Amniotic stem cell (primary cell): ENCODE measurements at places on chromosomes 2 and 18.

DNA sequence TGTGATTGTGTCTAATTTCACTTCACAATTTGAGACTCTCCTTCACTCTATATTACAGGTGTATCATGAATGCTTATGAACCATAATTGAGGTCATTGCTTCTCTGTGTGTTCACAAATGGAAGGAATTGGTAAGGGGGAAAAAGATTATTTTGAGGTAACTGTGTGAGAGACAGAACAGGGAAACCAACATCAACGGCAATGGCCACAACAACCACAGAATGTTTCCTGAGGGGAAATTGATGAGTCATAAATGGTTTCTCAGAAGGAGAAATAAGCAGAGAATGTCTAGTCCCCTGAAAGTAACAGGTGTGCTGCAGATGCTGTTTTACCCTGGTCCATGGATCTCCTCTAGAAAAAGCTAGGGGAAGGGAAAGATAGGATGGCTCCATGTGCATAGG, 361.2 kb upstream of the GALNT5 start:
- no peak for DNase-seq

DNA sequence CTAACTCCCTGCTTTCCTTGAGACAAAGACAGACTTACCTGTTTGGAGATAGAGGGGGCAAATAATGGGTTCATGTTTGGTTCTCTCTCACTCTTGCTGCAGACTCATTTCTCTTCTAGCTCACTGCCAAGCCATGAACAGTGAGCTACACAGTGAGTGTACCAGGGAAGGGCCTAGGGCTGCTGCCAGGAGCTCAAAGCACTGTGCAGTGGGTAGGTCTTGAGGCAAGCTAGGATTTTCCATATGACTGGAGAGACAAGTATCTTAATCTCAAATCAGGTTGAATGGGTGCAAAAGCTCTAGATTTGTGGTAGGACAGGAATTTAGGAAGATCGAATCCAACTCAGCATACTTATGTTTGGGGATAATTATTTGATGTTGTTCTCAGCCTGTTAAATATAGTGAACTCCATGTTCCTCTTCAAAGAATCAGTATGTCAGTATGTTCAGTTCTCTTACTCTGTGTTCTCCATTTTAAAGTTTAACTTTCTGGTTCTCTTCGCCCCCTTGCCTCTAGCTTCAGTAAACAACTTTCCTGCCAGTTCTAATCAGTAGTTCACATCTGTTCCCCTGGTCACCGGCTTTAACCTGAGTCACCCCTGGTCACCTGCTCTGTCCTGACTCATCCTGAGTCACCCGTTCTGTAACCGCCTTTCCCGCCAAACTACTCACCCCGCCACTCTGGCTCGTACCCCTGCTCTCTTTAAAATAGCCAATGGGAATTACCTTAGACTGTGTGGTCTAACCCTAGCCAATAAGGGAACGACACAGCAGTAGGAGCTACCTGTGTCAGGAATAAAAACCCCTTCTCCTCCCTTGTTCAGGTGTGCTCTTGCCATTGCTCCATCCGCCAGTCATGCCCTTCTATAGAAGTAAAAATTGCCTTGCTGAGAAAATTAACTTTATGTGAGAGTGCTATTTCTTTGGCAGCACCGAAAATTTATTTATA, 21.9 kb downstream of the SLC25A52 start:
- no peak for DNase-seq

GRCh38 chr2:54497763-54498680, 41.9 kb downstream of the SPTBN1 start:
- no peak for DNase-seq

GRCh38 chr2:45496869-45497268, 114.2 kb downstream of the SRBD1 start:
- DNase-seq = no peak

DNA sequence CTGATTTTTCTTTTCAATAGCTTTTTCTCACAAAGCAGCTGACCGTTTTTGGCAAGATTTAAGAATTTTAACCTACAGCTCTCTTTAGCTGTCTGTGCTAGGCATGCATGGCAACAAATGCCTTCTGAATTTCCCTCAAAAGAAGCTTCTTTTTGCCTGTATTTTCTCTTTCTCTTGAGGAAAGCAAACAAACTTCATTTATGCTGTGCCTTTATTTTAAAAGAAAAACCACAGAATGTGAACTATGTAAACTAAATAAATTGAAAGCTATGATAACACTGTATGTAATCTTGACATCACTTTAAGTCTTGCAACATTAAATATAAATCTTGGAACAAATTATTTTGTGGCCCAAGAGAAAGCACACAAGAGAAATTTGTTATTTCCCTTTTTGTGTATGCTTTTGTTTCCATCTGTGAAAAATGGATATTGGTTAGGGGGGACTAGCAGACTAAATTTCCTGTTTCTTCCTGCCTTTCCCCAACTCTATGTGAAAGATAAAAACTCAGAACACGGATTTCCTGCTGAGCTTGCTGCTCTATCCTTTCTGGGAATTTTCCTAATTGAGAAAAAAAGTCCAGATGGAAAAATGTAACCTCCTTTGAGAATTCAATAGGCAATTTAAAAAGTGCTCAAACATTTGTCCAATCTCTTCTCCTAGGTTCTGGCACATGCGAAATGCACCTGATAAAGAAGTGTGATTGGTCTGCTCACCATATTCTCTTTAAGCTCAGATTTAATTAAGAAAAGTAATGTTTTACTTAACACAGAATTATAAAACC, 20.9 kb upstream of the TFPI start:
- no peak for DNase-seq

- DNase-seq = no peak
These were observed 254.1 kb downstream of the IKZF2 start for GRCh38 chr2:212897296-212897695.

GRCh38 chr2:226581004-226581403, 218.6 kb downstream of the IRS1 start:
- no peak for DNase-seq

- no peak for DNase-seq
These were observed 123.5 kb upstream of the PELI1 start for GRCh38 chr2:64267699-64268098.

GRCh38 chr2:55838653-55839052, 84.9 kb downstream of the EFEMP1 start:
- DNase-seq = no peak

DNA sequence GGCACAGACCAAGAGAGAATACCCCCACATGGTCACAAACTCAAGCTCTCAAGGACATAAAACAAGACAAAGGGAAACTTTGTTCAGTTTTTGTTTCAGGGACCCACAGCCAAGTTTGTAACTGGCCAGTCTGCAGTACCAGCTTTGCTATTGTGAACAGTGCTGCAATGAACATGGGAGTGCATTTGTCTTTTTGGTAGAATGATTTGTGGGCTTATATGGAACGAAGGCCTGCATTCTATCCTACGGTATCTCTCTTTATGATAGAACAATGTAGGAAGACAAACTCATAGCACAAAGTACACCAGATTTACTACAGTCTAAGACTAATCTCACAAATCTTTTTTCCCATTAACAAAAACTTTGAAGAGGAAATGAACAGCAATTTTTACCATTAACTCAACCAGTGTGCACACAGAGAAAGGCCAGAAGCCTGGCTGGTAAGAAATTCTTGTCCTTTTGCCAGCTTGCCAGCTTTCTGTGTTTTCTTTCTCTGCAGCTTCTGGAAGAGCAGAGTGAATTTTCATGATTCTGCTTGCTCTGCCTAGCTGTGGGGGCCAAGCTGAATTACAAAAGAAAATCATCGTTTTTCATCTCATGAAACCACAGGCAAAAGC, 37.1 kb upstream of the FEZ2 start:
- no peak for DNase-seq

GRCh38 chr18:80200932-80201672, 46.2 kb downstream of the PARD6G start:
- no peak for DNase-seq

GRCh38 chr2:119724656-119725485, 34.9 kb upstream of the PTPN4 start:
- DNase-seq = no peak

DNA sequence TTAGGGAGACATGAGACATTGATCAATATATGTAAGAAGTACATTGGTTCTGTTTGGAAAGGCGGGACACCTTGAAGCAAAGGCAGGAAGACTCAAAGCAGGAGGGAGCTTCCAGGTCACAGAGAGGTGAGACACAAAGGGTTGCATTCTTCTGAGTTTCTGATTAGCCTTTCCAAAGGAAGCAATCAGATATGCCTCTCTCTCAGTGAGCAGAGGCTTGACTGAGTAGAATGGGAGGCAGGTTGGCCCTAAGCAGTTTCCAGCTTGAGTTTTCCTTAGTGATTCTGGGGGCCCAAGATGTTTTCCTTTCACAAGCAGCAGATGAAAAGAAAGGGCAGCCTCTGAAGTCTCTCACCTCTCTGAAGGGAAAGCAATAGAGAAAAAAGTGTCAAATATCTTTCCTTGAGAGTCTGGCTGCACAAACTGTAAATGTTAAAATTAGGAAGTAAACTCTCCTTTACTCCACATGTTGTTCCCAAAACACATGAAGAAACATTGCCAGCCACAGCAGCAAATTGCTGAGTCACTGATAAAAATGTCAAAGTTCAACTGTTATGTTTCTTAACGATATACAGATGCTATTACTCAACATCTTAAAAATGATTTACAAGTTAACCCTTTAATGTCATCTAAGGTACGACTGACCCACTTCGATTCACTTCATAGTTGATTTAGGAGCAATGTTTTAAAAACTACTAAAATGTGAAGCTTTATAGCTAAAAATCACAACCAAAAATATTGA, 40.3 kb downstream of the CYB5A start:
- no peak for DNase-seq

DNA sequence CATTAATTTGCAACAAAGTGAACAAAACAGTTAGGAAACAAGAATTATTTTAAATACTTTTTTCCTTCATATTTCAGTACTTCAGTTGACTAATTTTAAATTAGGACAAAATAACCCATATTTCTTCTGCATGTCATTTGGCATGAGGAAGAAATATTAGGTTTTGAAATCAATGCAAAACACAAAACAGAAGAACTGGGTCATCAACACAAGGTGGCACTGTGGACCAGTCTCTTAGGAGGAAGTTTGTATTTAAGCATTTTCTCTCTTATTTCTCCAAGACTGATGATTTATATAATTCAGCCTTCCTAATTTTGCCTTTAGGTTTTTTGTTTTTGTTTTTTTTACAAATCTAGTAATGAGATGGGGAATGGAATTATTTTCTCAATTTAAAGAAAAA, 352.8 kb upstream of the KCNH7 start:
- peak; percentile 55 for DNase-seq

GRCh38 chr2:112154246-112155117, 16.3 kb downstream of the FBLN7 start:
- no peak for DNase-seq

DNA sequence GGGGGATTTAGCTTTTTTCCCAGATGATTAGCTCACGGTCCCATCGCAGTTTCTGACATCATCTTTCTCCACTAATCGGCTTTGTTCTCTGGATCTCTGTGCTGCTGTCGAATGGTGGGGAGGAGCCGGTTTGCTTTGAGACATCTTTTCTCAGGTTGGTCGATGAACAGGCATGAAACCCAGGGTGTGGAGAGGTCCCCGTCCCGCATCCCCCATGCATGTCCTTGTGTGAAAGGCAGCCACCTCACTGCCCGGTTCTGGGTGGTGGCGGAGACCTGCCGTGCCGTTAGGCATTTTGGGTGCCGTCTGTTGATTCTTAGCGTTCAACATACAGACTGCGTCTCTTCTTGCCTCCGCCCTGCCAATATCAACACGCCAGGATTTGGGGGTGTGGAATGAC, 57.8 kb downstream of the CTDP1 start:
- no peak for DNase-seq

DNA sequence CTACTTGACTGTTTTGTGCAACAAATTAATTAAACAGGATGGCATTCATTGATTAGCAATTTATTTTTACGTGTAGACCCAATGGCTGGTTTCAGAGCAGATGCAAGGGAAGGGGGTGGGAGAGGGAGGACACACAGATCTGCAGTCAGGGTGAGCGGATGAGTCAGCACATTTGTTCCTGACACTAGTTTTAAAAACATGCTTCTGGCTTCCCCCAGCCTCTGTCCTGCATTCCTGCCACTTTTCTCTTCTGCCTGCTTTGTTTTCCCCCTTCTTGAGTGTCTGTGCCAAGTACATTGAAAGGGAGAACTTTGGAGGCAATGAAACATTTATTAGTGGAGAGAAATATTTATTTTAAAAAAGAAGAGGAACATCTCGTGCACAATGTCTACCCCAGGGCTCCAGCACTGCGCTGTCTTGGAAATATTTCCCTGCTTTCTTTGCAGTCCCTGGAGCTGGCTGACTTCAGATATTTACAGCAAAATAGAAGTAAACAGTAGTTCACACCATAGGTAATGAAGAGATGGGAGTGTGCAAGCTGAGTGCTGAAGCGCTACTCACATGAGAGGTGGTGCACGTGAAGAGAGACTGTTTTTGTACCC, 52.2 kb downstream of the NRP2 start:
- no peak for DNase-seq

- peak; percentile 82 for DNase-seq
These were observed 24.5 kb downstream of the CYP27A1 start for GRCh38 chr2:218806346-218806978.

GRCh38 chr2:35714883-35715282, 640.7 kb upstream of the CRIM1 start:
- DNase-seq = no peak

DNA sequence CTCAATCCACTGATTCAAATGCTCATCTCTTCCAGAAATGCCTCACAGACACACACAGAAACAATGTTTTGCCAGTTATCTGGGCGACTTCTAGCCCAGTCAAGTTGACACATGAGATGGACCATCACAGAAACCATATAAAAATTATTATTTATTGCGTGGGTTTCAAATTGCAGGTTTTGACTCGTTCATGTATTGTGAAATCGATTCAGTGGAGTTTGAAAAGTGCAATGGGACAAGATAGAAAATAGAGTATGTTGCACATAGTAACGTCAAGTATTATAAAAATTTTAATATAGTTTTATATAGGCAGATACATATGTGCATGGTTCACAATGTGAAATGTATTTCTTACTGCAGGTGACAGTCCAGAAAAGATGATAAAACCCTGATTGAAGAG, 100.8 kb downstream of the MRPS9 start:
- no peak for DNase-seq

DNA sequence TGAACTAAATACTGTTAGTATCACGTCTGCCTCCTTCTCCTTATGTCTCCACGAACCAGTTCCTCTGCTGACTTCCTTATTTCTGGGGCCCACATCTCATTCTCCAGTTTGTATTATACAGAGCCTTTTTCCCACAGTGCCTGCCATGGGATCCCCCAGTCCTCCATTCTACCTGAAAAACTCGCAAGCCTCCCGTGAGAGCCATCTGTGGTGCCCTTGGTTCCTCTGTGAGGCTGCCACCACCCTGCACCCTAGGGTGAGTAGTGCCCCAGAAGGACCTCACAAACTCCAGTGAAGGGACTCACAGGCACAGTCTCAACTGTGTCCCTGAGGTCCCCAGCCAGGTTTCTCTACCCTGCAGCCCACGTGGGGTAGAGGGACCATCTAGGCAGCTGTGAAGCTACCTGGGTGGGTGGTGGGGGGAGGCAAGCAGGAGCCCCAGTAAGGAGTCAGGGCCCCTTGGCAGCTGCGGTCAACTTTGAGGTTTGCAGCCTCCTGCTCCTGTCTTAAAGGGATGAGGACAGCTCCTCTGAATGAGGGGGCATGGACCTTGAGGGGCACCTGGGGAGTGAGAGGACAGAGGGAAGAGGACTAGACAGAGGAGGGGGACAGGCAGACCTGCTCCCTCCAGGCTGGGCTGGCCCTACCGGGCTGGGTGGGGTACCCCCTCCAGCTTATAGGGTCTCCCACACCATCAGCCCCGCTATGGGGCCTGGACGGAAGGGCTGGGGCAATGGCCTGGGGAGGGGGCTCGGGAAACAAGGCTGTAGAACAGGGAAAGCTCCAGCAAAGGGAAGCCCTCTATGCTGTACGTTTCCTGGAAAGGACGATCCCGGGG, 1.0 kb downstream of the PSTPIP2 start:
- DNase-seq = no peak

GRCh38 chr18:42480441-42480840, 525.4 kb downstream of the PIK3C3 start:
- no peak for DNase-seq
